ENCODE measurements at places on chromosomes 4 and X.

DNA sequence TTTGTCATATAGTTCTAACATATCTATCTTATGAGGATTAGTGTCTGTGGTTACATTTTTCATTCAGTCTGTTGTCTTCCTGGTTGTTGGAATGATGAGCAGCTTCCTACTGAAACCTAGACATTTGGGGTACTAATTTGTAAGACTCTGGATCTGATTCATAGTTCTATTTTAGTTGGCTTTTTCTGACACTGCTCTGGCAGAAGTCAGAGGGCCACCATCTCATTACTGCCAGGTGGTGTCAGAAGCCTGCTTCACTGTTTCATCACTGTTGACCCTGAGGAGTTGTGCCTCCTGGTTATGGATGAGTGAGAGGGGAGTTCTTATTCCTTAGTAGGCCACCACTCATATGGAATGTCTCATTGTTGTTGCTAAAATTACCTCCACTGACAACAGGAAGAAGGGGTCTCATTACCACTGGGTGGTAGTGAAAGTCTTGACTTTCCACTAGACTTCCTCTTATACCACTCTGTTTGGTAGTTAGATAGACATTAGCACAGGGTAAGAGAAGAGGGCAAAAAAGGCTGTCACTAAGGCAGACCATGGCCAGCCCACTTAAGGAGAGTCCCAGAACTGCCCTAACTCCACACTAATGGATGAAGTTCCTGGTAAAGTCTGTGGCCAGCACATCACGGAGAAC, 395.2 kb downstream of the SPOCK3 start:
- no peak for DNase-seq

DNA sequence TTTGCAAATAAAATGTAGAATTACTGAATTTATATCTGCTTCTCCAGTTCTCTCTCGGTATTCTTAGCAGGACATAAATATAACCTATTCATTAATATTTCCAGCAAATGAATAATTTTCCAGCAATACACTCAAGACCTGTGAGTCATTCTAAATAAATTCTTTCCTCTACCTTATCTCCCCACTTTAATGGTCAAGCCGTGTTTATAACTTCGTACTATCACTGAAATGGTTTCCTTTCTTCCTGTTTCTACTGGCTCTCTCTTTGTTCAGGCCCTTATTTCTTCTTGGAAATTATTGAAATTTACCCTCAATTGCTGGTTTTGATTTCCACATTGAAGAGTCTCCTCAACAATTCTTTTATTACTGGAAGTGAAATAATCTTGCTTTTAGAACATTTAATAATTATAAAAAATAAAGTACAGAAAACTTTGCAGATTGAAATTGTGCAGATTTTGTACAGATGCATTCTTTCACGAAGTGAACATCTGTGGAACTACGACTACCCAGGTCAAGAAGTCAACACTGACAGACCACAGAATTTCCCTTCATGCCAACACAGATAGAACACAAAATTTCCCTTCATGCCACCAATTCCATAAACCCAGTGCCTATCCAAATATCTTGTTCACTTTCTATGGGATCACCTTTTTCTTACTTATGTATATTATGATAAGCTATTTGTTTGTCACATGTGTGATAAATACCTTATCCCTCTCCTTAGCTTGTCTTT, 205.7 kb downstream of the FAT4 start:
- no peak for DNase-seq

DNA sequence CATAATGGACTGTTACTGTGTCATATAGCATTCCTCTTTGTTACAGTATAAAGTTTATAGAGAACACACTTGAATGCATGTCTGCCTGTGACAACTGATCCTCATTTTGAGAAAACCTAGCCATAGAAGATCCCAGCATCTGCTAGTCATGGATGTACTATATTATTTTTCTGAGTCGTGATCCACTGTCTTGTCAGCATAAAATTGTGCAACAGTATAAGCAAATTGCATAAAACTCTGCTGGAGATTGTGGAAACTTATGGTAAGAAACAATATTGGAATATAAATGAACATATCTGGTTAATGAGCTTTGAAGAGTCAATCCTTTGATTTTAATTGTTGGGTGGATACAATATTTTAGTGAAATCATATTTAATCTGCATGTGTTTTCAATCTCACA, 3.6 kb downstream of the NEIL3 start:
- DNase-seq: no peak

DNA sequence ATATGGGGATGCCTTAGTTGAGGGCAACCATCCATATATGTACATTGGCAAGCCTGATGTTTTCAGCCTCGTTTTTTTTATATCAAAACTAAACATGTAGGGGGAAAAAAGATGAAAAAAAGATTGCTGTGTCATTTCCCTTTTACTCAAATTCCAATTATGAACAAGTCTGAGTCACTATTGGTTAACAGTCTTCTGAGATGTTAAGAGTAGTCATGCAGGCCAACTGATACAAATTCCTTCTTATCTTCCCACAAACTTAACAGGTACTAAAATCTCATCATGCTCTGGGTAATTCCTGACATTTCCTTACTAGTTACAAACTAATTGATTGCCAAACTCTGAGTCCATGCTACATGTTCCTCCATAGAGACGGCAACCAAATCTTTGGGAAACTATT, 222.1 kb downstream of the FRMPD4 start:
- DNase-seq: no peak

DNA sequence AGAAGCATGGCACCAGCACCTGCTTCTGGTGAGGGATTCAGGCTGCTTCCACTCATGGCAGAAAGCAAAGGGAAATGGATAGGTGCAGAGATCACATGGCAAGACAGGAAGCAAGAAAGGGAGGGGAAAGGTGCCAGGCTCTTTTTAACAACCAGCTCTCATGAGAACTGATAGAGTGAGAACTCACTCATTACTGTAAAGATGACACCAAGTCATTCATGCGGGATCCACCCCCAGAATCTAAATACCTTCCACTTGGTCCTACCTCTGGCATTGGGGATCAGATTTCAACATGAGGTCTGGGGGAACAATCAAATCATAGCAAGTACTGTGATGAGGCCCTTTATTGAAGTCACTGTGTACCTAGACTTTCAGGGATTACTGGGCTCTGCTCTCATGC, 72.0 kb upstream of the PRDM5 start:
- no peak for DNase-seq

DNA sequence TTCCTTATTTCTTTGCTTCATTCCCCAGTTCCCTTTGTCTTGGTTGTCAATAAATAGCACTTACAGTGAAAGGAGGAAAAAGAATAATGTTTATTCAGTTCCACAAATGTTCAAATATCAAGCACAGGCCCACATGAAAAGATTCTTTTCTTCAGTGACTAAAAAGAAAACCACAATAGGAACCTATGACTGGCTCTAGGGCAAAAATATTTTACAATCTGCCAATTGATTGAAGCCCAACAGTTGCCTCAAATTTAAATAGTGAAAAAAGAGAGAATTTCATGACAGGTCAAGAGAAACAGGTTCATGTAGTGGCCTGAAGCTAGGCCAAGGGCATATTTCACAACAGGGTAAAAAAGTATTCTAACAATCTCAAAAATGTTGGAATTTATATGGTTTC, 553.8 kb downstream of the CENPC start:
- DNase-seq: no peak

DNA sequence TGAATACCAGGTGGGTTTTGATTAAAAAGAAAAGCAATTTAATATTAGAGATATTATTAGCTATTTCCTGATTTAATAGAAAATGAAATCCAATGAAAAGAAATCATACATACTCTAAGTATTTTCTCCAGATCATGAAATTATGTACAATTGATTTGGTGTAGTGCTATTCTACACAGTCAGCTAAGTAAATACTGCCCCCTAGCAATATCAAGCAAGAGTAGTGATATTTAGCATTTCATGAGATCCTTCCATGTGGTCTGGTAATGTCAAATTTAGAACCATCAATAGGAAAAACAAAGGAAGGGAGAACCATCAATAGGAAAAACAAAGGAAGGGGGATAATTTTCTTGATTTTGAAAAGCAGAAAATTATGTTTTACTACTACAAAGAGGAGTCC, 114.6 kb downstream of the TBCK start:
- DNase-seq: no peak

DNA sequence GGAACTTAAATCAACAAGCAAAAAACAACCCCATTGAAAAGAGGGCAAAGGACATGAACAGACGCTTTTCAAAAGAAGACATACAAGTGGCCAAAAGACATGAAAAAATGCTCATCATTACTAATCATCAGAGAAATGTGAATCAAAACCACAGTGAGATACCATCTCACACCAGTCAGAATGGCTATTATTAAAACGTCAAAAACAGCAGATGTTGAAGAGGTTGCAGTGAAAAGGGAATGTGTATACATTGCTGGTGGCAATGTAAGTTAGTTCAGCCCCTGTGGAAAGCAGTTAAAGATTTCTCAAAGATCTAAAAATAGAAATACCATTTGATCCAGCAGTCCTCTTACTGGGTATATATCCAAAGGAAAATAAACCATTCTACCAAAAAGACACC, 22.6 kb downstream of the RTL9 start:
- DNase-seq: no peak

DNA sequence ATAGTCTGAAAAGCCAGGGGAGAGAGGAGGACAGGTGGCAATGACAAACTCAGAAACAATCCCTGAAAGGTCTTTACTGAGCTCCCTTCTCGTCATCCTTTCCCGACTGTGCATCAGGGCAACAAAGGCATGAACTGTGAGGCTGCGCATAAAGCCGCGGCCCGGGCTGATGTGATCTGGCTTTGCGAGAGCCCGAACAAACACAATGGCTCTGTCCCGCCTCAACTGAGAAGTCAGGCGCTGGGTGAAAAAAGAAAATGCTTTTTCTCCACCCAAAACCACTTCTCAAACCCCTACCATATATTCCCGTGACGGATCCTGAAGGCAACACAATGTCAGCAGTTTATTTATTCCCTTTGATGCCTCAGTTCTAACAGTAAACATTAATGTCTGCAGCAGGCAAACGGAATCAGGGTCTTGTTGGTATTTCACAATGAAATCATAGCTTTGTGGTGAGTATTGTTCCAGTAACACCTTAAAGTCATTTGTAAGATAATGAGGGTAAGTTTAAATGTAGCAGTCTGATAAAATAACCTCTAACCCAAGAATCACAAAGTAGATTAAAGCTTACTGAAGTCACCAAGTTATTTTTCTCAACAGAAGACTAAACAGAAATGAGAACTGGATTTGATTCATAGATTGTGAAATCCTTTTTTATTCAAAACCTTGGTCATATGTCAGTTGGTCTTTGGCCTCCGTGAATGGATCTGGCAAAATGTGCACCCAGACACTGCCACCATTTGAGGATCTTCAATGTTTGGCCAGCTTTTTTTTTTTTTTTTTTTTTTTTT, 67.4 kb downstream of the APBB2 start:
- DNase-seq: no peak

GRCh38 chr4:8312976-8313375, 43.4 kb downstream of the HTRA3 start:
- no peak for DNase-seq

GRCh38 chrX:18119856-18120255, 100.8 kb downstream of the BEND2 start:
- DNase-seq: no peak

DNA sequence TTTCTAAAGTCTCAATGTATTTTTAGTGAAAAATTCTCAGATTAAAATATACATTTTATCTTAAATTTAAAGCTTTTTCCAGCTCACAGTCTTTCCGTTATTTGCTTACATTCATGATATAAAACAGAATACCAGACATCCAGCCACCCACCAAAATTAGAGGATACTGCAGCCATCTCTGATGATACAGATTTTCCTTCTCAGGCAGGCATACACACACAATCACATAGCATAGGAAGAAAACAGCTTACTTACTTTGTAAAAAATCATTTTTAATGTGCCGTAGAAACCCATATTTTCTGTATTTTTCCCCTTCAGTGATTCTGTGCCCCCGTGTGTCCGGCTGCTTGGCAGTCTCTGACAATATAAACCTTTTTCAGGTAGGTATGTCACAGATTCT, 183.7 kb downstream of the FBXW7 start:
- DNase-seq: no peak

DNA sequence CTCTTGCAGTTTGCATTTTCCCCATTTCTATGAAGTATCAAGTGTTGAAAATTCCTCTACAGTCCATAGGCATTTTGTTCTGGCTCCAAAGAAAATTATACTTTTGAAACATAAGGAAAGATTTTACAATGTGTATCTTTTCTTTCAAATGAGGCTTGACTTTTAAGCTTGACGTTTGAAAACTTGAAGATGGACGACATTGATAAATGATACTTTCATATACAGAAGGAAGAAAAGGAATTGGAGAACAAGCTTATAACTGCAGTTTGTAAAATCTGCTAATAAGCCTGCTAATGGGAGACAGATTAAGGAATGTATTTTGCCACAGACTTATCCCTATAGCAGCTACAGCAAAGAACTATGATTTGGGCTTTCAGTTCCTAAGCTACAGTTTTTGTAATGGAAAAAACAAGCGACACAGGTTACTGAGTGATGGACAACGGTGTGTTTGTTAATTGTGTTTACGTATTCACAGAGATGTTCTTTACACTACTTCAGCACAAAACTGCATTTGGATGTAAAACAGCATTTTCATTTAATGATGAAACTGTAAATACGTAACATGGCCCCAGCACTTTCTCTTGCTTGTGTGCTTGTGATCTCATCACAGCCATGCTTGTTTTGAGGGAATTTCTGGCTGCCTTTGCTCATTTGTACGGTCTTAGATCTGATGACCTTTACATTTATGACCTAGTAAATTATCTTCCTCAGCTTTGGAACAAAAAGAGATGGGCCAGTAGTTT, 83.2 kb upstream of the FAT1 start:
- no peak for DNase-seq

DNA sequence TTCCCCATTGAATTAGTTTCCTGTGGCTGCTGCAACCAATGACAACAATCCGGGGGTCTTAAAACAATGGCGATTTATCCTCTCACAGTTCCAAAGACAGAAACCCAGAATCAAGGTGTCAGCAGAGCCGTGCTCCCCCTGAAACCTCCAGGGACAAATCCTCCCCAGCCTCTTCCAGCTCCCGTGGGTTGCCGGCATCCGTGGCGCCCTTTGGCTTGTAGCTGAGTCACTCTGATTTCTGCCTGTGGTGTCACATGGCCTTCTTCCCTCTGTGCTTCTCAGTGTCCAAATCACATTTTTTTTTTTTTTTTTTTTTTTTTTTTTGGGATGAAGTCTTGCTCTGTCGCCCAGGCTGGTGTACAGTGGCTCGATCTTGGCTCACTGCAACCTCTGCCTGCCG, 64.5 kb upstream of the STX18 start:
- DNase-seq: no peak

- no peak for DNase-seq
Observed at GRCh38 chrX:40628506-40628905, 5.3 kb downstream of the MPC1L start.

- DNase-seq: no peak
Observed at GRCh38 chr4:10134141-10134540, 17.5 kb upstream of the WDR1 start.

- no peak for DNase-seq
Observed at GRCh38 chr4:124333466-124333865, 379.1 kb downstream of the ANKRD50 start.

DNA sequence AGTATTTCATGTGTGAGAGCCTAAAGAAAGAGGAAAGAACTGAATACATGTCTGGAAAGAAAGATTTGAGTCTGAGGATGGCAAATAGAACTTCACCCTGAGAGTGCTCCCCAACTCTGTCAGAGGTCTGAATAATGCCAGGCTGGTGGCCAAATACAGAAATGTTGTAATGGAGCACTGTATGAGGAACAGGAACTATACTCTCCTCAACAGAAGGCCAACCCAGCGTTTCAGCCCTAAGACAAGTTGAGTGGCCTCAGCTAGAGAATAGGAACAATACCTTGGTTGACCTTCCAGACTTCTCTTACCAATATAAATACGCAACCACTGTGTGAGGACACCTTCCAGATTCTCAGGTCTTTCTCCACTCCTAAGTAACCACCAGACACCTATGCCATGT, 94.5 kb upstream of the STIM2 start:
- no peak for DNase-seq
